ENCODE measurements at places on chromosomes 12 and 14. TPM values are rescaled to one million over a fixed set of nuclear protein-coding genes. Genes with fewer than 3 reads are reported as not detected.

- DNase-seq = peak; percentile 51
These were observed 526 bp downstream of the MLXIP start for GRCh38 chr12:122079033-122079531.

KCNK13 gene
- not detected for total RNA-seq

RIMBP2 gene
- total RNA-seq = 0.97 TPM

DCN gene
- not detected for total RNA-seq

DNA sequence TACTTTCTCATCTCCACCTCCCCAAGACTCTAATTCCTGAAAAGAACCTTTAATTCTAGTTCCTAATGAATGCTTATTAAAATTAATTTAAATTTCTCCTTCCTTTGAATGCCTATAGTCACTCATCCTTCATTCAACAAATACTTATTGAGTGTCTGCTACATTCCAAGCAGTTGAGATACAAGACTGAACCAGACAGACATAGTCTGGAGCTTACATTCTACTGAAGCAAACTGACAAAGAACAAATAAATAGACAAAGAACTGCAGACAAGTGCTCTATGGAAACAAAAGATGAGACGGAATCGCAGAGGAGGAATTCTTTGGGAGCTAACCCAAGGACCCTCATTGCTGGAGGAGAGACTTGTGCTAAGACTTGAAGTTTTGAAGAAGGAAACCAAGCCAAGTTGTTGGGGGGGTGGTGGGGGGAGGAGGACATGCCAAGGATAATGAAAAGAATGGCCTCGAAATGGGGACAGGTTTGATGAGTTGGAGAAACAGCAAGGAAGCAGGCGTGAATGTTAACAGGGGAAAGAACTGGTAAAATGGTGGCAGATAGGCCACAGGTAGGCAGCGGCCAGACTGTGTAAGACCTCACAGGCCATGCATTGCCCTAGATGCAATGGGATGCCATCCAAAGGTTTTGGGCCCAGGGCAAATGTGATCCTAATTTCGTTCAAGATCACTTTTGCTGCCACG, 9.7 kb upstream of the TDG start:
- DNase-seq = no peak

DNA sequence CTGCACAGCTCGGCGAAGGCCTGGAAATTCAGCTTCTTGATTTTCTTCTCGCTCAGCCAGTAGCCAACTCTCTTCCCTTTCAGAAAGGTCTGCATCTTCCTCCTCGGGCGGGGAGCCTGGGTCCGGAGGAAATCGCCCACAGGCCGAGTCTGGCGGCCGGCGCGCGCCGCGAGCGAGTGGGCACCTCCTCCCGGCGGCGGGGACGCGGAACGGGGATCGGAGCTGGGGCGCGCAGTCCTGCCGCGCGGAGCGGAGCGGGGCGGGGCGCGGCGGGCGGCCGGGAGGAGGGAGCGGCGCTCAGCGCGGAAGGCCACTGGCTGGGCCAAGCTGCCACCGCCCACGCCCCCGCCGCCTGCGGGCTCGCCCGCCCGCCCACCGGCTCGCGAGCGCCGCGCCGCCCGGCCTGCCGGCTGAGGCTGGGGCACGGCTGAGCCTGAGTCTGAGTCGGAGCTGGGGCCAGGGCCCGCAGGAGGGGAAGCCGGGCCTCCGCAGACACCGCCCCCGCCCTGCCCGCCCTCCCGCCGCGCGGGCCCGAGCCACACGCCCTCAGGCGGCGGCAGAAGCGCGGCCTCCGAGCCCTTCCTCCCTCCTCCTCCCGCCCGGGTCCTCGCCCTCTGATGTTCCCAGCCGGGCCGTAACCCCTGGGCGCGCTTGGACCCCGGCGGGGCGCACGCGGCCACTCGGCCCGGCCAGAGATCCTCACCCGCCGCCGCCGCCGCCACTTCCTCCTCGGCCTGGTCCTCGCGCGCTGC, 480 bp downstream of the ITPK1 start:
- peak; percentile 77 for DNase-seq

- no peak for DNase-seq
These were observed 833.0 kb downstream of the SLC6A15 start for GRCh38 chr12:84079626-84080025.

PLBD1 gene
- total RNA-seq = 6.1 TPM

DNA sequence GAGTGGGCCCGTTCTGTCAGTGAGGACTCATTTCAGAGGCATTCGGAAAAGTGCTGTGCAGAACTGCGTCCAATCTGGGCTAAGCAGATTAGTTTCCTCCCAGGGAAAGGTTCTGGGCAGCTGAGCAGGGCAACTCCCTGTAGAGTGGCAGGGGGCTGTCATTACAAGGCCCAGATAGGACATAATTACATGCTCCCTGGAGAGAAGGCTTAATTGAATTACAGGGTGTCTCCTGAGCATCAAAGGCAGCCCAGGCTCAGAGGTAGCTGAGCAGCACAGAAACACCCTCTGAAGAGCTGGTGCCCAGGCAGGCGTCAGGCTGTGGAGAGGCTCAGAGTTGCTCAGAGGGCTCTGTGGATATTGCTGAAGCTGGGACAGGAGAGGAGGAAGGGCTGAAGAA, 36.0 kb downstream of the SLC8A3 start:
- no peak for DNase-seq

DNA sequence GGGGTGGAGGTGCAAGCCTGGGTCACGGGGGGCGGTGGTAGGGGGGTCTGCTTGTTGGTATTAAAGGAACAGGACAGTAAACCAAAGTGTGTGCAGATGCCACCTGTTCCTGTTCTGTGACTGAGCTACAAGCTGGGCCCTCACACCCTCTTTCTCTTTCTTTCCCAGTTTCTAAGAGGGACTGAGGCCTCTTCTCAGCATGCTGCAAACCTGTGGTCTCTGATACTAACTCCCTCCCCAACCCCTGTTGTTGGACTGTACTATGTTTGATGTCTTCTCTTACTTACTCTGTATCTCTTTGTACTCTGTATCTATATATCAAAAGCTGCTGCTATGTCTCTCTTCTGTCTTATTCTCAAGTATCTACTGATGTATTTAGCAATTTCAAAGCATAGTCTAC, 6.9 kb upstream of the PIP4K2C start:
- no peak for DNase-seq

GRCh38 chr12:114163771-114164170, 197.6 kb upstream of the RBM19 start:
- peak; percentile 21 for DNase-seq

DNA sequence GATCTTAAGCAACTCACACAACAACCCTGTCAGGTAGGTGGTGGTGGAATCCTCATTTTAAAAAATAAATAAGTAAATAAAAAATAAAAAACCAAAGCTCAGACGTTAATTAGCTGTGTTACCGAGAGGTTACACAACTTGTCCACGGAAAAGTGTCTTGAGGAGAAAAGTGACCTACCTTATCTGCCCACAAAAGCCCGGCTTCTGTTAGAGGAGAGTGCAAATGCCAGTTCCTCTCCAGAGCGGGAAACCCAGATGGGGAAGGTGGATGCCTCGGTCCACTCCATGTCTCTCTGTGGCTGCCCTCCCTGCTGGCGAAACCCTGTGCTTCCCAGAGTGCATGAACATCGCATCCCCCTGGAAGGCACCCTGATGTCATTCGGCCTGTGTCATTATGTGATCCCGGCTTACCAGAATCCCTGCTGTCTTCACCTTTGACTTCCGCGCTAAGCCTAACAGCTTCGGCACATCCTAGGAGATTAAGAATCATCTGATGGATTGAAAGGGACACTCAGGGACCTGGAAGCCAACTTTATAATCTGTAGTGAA, 6.4 kb downstream of the MLXIP start:
- no peak for DNase-seq

DNA sequence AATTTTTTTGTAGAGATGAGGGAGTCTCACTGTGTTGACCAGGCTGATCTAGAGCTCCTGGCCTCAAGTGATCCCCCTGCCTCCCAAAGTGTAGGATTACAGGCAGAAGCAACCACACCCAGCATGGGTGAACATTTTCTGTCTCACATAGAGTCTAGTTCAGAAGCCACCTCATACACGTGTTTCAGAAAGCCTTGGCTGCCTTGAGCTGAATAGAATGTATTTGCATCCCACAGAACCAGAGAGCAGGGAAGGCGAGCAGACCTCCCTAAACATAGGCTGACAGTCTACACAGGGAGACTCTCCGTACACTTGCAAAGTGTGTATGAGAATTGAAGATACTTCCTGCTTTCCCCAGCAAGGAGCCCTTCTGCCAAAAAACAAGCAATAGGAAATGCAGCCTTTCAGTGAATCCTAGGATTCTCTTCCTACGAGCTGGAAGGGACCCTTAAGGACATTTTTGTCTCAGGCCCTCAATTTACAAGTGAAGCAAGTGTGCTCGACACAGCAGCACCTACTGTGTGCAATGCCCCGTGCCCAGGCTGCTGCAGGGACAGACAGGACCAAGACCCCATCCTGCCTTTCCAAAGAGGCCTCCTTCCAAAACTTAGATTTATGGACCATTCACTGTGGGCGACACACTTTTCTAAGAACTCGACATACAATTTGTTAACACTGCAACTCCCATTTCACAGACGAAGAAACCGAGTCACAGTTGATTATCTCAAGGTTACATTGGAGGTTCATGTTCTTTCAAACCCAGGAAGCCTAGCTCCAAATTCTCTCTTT, 11.2 kb downstream of the NUAK1 start:
- DNase-seq = no peak

DNA sequence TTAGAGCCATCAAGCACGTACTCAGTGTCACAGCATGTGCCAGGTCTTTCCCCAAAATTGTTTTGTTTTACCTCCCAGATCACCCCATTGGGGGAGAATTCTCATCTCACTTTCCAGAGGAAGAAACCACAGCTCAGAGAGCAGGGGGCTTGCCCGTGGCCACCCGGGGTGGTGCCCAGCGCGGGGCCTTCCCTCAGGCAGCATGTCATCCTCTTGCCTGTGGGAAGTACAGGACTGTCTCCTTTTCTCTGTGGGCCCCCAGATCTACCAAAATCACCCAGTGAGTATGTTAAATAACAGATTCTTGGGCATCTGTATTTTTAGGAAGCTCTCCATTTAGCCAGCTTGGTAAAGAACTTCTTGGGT, 5.9 kb downstream of the RPS6KL1 start:
- no peak for DNase-seq

PRKD1 gene
- total RNA-seq = not detected

GRCh38 chr14:24172261-24172860, 481 bp downstream of the REC8 start:
- DNase-seq = no peak

All from HT-29 (cell line).